ENCODE measurements at places on chromosomes 4 and X. TPM values are rescaled to one million over a fixed set of nuclear protein-coding genes. Genes with fewer than 3 reads are reported as not detected.

Gene UGT8
- total RNA-seq = 0.15 TPM

Gene CPZ
- 0.17 TPM for total RNA-seq

Gene FAM241A
- 0.82 TPM for total RNA-seq

Gene FABP2
- not detected for total RNA-seq

Gene USP17L10
- not detected for total RNA-seq

Gene SLC25A14
- 17.0 TPM for total RNA-seq

Gene HS3ST1
- total RNA-seq = 0.59 TPM

Gene NAP1L5
- 1.8 TPM for total RNA-seq

Gene UXT
- 187 TPM for total RNA-seq

Gene NXF3
- total RNA-seq = not detected

Gene KDR
- total RNA-seq = not detected

Gene TMPRSS11D
- not detected for total RNA-seq

Gene RP2
- total RNA-seq = 11.4 TPM
